ENCODE measurements at places on chromosomes 16 and 17.

GRCh38 chr17:10499950-10500349, 18.4 kb downstream of the MYH1 start:
- DNase-seq, result no peak

DNA sequence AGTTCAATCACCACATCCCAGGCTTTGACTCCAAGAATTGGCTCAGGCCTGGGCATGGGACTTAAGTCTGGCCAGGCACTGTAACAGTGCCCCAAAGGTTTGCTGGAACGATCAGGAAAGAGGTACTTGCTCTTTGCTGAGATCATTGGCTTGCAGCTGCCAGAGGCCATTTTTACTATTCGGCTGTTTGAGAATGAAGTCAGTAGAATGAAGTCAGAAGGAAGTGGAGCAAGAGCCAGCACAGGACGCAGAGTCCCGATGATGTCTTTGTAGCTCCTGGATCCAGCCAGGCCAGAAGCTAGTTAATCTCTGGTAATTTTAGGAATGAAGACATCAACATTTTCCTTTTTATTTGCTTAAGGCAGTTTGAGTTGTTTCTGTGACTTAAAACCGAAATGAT, 195.5 kb downstream of the RAB11FIP4 start:
- DNase-seq, result no peak

DNA sequence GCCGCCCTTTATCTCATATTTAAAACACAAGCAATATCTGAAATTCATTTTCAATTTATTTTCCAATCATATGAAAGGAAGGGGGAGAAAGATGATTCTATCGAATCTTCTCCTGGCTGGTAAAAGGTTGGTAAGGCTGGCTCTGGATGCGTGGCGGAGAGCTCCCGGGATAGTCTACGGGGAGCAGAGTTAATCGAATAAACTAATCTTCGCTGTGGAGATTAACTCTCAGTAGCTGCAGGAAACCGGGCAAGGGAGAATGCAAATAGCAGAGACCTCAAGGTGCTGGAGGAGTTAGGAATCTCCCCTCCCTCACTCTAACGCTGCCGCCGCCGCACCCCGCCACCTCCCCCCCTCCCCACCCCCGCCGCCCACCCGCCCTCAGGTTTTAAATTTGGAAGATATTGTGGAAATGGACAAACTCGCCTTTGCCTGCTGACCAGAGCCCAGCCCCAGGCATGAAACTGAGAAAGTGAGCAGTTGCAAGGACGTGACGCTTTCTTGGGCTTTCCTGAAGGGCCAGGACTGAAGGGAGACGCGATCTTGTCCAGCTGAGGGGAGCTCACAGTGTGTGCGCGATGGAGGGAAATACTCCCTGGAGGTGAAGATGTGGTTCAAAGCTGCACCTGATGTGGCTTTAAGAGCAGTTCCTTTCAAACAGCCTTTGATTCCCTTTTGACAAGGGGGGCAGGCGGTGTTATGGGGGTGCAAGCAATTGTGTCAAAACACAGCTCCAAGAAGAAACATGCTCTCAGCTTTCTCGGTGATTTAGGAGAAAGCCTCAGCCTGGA, 308.2 kb upstream of the IRX3 start:
- DNase-seq, result no peak

GRCh38 chr17:66976781-66977201, 12.3 kb downstream of the CACNG4 start:
- DNase-seq, result no peak

DNA sequence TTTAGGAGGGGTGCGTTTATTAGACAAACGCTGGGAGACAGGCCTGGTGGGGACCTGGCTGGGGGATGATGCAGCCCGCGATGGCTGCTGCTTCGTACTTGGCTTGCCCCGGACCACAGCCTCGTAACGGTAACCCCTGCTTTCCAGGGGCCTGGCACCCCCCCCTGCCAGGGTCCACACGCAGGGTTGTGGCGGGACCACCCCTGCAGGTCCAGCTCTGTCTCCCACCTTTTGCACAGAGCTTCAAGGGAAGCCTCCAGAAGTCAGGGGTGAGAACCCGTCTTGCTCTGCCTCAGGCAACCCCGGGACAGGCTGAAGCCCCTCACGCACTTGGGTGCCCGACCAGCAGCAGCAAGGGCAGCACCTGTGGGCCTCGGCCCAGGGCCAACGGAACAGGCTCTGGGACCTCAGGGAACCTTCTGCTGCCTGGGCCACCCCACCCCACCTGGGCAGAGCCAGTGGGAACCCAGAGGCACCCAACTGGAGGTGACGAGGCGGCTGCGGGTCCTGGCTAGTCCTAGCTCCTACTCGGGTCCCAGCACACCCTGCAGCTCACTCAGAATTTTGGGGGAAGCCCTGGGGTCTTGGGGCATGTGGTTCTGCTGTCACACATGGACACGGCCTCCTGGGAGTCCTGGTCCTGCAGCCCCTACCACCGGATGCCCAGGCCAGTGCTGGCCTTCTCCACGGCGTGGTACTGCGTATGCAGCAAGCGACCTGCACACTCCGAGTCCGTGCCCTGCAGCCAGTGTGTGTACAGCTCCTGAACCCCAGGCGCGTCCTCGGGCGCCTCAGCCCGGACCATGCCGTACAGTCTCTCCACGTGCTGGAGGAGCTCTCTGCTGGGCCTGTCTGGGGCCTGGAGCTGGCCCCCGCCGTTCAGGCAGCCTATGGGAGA, 3.1 kb downstream of the HAGHL start:
- DNase-seq, result no peak

GRCh38 chr17:45666641-45667040, 117.5 kb upstream of the CRHR1 start:
- no peak for DNase-seq

Data from thoracic aorta (tissue), 2 donors.